Substantia nigra (tissue), 51 donors: ENCODE measurements at places on chromosomes 12 and 14.

DNA sequence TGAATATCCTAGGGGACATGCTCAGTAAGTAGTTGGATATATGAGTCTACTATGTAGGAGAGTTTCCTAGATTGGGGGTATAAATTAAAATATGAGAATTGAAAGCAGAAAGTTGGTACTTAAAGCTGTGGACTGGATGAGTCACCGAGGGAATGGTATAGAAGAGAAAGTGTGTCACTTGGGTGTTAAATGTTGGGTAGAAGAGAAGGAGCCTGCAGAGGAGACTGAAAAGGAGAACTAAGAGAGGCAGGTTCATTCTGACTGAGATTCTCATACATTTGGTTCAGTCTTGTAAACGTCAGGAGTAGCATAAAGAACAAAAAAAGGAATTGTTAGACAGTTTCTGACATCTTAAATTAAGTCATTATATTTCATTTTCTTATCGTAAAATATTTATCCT lies 19.9 kb downstream of the LRRC9 start:
- no peak for DNase-seq

GRCh38 chr14:56649382-56649781 lies 69.8 kb downstream of the TMEM260 start:
- no peak for DNase-seq

DNA sequence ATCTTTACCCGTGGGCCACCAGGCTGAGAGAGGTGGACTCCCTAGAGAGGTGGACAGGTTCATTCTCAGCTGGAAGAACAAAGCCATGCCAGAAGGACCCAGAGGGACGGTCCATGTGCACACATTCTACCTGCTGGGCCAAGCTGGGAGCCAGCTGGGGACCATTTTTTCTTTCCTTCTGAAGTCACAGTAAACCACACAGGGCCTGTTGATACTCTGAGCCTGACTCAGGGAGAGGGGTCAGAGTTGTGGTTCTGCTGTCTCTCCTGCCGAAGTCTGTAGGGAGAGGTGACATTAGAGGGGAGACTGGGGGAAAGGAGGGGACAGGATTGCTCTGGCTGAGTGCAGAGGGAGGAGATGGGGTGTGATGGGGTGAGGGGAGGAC lies 148.6 kb downstream of the TSPAN9 start:
- DNase-seq = no peak

DNA sequence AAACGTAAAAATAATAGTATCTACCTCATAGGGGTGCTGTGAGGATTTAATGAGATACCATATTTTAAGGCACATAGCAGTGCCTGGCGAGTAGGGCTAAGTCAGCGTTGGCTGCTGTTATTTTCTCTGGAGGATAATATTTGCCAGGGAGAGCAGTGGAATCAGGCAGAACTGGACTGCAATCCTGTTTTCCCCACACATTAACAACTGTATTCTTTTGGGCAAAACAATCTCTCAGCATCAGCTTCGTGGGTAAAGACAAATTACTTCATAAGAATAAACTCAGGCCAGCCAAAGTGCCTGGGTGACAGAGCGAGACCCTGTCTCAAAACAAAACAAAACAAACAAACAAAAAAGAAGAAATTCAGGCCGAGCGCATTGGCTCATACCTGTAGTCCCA lies 29.7 kb upstream of the ATP2A2 start:
- DNase-seq = no peak

GRCh38 chr12:100356644-100357223 lies at the start of gene SLC17A8:
SLC17A8 (plus strand) TSS chr12:100357074; CDS start chr12:100357392, 318 bp downstream.
- no peak for DNase-seq

DNA sequence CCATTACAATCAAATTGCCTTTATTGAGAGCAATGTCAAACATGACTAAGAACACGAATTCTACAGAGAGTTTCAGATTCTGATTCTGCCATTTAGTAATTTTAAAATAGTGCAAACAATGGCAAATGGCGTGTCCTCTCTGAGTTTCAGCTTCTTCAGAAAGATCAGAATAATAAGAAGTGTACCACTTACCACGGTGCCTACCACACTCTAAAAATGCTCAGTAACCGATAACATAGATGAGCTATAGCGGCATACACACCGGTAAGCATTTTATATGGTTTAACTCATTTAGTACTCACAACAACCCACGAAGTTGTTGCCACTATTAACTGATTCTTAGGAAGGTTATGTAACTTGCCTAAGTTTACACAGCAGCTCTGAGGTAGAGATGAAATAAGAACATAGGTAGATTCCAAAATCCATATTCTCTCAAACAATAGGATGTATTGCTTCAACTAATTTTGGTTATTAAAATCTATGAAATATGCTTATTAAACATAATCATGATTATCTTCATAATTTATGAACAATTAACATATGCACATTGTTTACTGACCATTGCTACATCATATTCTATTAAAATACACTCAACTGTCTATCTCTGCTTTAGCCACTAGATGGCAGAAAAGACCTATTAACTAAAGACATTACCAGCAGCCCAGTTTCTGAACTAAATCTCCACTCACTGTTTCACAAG lies 38.3 kb downstream of the SLC6A15 start:
- DNase-seq = no peak

DNA sequence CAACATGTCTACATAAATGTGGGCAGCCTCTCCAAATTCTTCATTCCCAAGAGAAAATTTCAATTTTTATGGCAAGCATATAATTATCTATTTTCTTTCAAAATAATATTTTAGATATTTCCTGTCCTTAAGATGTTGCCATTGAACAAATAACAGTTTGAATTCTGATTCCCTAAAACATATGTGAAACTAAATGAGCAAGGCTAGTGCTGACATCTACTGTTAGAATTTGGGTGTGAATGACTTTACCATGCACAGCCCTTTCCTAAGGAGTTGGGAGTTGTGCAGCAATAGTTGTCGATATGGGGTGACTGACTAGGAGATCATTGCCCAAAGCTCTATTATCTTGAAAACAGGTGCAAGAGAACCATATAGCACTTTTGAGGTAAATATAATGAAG lies 108.2 kb upstream of the SLC38A4 start:
- DNase-seq = no peak

DNA sequence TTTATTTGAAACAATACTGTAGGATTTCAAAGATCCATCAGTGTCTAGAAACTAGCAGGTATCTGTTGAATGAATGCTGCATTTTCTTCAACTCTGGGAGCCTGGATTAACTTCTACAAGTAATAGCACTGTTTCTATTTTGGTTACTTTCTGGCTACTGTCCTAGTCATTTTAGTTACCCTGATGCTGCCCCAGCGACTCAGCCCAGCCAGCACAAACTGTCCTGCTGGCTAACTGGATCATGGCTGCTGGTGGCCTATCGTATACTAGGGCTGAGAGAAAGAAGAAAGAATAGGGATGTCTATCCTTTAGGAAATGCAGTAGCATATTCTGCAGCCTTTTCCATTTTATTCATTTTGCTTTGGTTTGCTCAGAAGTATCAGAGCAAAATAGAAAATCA lies 53.9 kb downstream of the NTN4 start:
- no peak for DNase-seq

GRCh38 chr14:47846008-47846407 lies 170.6 kb upstream of the MDGA2 start:
- no peak for DNase-seq

DNA sequence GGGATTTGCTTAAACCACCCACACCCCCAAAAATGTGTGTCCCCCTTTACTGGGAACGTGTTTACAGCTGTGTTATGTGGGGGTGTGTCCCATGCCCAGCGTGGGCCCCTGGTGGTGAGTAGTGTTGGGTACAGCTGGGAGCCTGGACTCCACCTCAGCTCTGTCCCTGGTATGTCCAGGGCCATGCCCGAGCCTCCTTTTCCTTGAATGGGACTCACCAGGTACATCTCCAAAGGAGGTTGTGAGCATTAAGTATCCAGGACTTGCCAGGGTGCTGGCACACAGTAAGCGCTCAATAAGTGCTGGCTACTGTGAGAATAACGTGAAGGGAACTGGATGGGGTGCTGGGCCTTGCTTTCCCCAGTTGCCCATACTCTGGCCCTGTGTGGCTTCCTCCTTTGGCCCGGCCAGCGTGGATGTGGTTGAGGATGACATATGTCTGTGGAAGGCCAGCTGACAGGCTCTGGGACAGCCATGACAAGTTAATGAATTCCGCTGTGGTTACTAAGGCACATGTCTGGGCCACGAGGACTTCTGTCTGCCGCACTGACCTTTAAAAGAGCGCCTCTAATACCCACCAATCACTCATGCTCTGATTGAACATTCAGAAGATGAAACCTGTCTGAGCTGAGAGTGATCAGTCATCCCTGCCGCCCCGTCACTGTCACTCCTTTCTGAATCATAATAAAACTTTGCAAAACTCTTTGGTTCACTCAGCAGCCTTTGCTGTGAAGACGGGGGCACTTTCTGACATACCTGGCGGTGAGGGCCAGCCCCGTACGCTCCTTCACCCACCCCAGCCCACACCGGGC lies 74.7 kb downstream of the DIO3 start:
- no peak for DNase-seq

DNA sequence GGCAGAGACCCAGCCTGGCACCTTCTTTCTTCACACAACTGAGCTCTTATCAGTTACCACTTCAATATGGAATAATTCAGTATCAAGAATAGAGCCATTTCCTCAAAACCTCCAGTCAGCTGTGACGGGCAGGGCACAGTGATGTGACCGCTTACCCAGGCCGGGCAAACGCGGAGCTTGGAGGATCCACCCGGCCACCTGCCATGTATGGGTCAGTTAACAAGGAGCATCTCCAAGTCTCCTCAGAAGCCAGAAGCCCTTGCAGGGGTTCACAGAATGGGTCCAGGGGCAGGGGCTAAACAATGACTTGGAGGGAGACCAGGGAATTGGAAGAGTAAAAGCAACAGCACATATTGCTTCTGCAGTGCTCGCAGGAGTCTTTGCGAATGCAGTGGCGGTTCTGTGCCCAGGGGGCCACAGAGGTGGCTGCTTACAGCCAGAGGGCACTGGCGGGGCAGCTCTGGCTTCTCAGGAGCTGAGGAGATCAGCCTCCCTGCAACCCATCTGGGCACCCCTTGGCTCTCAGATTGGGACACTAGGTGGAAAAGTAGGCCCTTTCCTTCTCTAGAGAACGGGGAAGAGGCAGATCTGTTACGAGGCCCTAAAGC lies 162.3 kb downstream of the CALM1 start:
- DNase-seq = no peak

DNA sequence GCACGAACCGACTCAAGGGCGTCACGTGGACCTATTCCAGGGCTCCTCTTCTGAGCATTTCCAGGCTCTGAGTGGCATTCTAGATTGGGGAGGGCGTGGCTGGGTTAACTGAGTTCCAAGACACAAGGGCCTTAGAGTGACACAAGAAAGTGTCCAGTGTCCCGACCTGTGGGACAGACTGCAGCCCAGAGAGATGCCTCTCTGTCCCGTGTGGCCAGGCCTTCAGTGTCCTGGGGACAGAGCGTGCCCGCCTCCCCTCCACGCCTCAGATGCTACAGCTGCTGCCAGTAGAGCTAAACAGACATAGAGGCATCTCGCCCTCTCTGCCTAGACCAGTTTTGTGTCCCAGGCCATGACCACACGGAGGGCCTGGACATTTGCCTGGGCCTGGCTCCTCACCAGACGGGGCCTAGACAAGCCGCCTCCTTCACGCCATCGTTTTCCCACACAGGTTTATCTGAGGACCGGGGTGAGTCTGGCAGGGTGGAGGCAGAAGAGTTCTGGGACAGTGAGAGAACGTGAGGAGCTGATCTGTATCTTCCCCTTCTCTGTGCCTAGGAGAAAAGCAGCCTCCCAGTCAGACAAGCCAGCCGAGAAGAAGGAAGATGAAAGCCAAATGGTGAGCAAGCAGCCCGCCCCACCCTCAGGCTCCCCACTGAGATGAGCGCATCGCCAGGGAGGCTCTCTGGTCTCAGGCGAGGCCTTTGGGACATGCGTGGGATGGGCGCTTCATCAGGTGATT lies 27.1 kb downstream of the DEGS2 start:
- no peak for DNase-seq

DNA sequence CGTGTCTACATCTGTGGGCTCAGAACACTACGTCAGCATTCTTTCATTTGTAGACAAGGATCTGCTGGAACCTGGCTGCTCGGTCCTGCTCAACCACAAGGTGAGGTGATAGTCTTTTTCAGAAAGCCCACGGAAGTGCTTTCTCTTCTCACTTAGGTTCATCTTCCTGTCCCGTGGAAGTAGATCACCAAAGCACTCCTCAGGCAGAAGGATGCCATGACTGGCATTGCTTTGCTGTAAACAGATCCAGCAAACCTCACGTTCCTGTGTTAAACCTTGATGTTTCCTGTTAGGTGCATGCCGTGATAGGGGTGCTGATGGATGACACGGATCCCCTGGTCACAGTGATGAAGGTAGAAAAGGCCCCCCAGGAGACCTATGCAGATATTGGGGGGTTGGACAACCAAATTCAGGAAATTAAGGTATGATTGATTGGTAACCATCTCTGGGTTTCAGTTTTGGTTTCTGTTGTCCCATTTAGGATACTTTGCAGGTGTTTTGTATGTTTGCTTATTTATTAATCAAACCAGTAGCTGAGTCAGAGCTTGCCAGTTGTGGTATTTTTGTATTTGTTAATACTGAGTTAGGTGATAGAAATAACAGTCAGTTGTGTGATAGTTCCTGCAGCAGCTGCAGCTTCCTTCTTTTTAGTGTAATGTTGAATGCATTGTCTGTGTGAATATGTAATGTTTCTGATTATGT lies 7.5 kb downstream of the PSMC1 start:
- no peak for DNase-seq

GRCh38 chr12:121295746-121296617 lies 527 bp downstream of the CAMKK2 start:
- no peak for DNase-seq

DNA sequence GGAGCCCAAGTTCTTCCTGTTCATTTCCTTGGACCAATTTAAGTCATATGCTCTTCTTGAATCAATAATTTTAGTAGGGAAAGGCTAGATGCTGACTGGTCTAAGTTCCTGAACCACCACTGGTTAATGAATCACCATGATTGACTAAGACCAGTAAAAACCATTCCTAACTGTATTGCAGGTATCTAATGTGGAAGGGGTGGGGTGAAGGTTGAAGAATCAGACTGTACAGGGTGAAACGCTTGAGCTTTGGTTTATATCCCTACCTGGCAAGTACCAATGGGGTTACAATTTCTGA lies 100.1 kb downstream of the DYRK2 start:
- no peak for DNase-seq

DNA sequence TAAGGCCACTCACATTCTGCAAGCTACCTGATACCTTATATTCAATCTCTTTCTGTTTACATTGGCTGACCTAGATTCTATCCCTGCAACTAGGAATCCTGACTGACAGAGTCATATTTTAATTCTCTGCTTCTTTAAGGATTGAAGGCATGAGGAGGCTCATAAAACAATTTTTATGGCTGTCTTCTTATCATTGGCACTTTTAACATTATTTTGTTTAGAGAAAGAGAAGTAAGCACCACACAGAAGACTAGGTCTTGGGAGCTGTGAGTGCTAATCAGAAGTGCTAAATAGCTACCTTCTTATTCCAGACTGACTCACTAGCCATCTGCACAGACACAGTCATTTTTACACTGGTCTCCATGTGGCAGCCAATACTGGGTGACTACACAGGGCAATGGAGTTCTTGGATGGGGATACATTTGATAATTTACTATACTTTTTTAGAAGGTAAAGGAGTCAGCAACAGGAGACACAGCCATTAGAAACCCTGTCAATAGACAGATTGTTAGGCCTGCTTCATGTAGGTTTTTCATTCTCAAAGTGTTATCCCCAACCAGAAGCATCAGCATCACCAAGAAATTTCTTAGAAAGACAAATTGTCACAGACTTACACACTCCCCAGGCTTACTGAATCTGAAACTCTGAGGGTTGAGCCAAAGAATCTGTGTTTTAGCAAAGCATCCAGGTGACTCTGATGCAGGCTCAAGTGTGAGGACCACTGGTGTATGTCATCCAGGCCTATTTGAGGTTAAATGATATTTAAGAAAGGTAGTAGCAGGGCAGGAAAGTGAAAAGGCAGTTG lies 214.1 kb downstream of the DUSP6 start:
- DNase-seq = no peak

GRCh38 chr12:71872401-71872800 lies 32.8 kb downstream of the TBC1D15 start:
- no peak for DNase-seq
